Left ventricle myocardium inferior (tissue), 1 donor: ENCODE measurements at places on chromosomes 16 and 17.
A peak's percentile ranks its signal among the peaks of the same experiment; 100 is the strongest.

DNA sequence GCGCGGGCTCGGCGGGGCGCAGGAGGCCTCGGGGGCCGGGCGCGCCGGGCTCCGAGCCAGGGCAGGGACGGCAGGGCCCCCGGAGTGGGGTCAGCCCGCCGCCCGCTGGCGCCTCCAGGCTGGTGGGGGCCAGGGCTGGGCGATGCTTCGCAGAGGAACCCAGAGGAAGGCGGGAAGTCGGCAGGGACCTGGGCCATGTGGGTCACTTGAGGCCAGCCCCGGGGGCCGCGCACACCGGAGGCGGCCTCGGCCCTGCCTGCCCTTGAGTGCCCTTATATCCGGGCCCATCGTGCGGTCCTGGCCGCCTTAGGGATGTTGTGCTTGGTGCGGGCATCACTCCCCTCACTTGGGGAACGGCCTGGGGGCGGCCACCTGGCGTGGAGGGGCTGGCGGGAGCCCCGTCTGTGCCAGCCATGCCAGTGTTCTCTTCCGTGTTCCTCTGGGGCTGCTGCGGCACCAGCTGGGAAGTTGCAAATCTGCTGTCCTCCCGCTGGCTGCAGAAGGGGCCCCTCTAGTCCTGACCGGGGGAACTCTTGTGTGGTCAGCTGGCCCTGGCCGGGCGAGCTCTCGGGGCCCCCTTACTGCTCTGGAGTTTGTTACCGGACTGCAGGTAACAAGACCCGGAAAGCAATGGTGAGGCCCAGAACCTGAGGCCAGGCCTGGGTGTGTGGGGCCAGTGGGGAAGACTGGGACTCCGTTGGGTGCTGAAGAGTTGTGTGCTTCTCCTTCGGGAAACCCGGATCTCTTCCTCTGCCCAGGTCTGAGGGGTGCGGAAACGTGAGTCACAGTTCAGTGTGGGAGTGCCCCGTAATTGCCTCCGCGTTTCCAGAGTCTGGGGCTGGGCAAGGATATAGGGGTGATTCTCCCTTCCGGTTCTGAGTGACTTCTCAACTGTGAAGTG, 849 bp downstream of the CAPN15 start:
- peak overlapping the region; percentile 86 for H3K4me3 ChIP-seq
- DNase-seq, result no peak
- H3K27me3 ChIP-seq, result no peaks in the 10 kb centered on the region
- peaks cover 75% of the 10 kb centered on the region for H3K4me1 ChIP-seq

GRCh38 chr16:88901718-88902337, 35.4 kb upstream of the PABPN1L start:
- no peak overlapping the region for H3K27ac ChIP-seq
- H3K27me3 ChIP-seq, result peaks cover 4% of the 10 kb centered on the region
- H3K4me3 ChIP-seq, result no peak overlapping the region
- no peak for DNase-seq
- H3K4me1 ChIP-seq, result peaks cover 31% of the 10 kb centered on the region
- peaks cover 37% of the 10 kb centered on the region for H3K36me3 ChIP-seq

DNA sequence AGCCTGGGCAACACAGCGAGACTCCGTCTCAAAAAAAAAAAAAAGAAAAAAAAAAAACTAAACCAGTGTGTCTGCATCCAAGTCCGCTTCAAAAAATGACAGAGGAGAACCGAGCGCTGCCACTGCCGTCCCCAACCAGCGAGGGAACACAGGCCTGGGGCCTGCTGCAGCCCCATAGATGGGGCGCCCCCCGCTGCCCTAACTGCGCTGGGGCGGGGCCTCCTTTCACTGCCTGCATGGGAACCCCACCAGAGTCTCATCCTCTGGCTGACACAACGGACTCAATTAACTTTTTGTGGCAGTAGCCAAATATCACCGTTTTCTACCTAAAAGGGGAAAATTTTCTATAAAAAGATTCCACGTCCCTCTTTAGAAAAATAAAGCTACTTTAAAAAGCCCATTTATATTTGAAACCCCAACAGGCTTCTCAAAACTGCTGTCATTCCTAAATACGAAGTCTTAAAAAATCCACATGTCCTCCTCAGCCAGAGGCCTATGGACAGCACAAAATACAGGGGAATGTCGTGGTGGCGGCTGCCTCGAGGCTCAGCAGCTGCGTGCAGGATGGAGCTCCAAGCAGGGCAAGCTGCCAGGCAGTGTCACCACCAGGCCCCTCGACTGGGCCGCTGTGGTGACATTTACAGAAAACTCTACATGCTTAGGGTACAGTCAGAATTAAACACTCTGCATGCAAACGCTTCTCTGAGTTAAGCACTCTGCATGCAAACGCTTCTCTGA, 30.3 kb downstream of the KLHDC4 start:
- H3K27me3 ChIP-seq, result no peaks in the 10 kb centered on the region
- H3K4me3 ChIP-seq, result no peak overlapping the region
- H3K4me1 ChIP-seq, result peaks cover 4% of the 10 kb centered on the region

DNA sequence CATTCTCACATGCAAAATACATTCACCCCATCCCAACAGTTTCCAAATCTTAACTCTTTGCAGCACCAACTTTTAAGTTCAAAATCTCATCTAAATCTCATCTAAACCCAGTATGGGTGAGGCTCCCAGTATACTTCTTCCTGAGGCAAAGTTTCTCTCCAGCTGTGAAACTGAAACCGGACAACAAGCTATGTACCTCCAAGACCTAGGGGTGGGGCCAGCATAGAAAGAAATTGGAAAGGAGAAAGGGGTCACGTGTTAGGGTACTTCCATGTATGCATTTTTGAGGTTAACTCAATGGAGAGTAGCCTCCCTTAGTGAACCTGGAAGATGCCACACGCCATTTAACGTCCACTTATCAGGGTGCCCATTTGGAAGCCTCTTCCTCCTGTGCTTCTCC, 23.9 kb upstream of the LRRC75A start:
- peaks cover 13% of the 10 kb centered on the region for H3K4me1 ChIP-seq
- DNase-seq, result no peak
- H3K27me3 ChIP-seq, result peaks cover 16% of the 10 kb centered on the region
- H3K27ac ChIP-seq, result no peak overlapping the region

- peaks cover 21% of the 10 kb centered on the region for H3K27me3 ChIP-seq
- no peak overlapping the region for H3K4me3 ChIP-seq
- DNase-seq, result no peak
- H3K36me3 ChIP-seq, result no peaks in the 10 kb centered on the region
- H3K4me1 ChIP-seq, result peaks cover 21% of the 10 kb centered on the region
These were observed 2.9 kb upstream of the DEF8 start for GRCh38 chr16:89945654-89946053.

DNA sequence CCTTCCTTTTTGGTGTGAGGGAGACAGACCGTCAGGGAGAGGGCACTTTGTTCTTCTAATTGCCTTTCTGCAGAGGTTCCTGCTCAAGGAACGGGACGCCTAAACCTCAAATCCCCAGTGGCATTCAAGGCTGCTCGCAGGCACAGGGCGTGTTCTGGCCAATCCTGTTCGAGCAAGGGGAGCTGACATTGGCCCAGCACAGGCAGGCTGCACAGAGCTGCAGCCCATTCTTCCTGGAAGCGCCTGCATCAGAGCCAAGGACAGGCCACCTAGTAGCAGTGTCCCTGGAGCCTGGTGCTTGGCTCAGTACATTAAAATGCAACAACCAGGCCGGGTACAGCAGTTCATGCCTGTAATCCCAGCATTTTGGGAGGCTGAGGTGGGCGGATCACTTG, 72.2 kb upstream of the CREBBP start:
- H3K4me3 ChIP-seq, result peak overlapping the region; percentile 30
- peak overlapping the region; percentile 87 for H3K27ac ChIP-seq
- H3K36me3 ChIP-seq, result no peaks in the 10 kb centered on the region
- H3K4me1 ChIP-seq, result peaks cover 58% of the 10 kb centered on the region
- DNase-seq, result peak; percentile 87
- H3K27me3 ChIP-seq, result no peaks in the 10 kb centered on the region

GRCh38 chr17:67194134-67194533, 50.9 kb downstream of the HELZ start:
- no peaks in the 10 kb centered on the region for H3K27me3 ChIP-seq
- H3K4me3 ChIP-seq, result no peak overlapping the region
- H3K36me3 ChIP-seq, result peaks cover 15% of the 10 kb centered on the region

GRCh38 chr17:59892924-59893675, at the start of the genes RPS6KB1 and TUBD1:
TSS of gene RPS6KB1 (plus strand) at chr17:59893121. CDS start at chr17:59893185, 64 bp downstream.
TSS of gene TUBD1 (minus strand) at chr17:59892943. CDS start at chr17:59891002, 1,941 bp downstream.
- peak within 1 kb of the TSS; percentile 91 for H3K27ac ChIP-seq
- peaks cover 52% of the 10 kb centered on the region for H3K4me1 ChIP-seq
- peak; percentile 96 for DNase-seq
- H3K4me3 ChIP-seq, result peak within 1 kb of the TSS; percentile 85
- H3K36me3 ChIP-seq, result peaks cover 6% of the 10 kb centered on the region

DNA sequence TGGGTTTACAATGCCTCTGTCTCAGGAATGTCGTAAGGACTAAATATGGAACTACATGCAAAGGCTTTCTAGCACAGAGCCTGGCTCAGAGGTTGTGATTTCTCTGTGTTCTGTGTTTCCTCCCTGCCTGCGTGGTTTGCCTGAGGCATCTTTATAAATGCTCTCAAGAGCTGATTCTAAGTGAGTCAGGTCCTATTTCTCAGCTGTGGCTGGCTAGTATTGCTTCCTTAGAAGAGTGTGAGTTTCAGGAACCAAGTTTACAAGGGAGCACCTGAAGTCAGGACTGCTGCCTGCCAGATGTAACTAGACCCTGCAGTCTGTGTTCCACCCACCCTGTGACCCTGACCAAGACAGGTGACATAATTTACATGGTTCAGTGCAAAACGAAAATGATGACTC, 8.0 kb upstream of the CCL1 start:
- H3K4me1 ChIP-seq, result no peaks in the 10 kb centered on the region
- H3K27ac ChIP-seq, result no peak overlapping the region
- H3K27me3 ChIP-seq, result peaks cover 30% of the 10 kb centered on the region
- no peaks in the 10 kb centered on the region for H3K36me3 ChIP-seq
- no peak overlapping the region for H3K4me3 ChIP-seq

DNA sequence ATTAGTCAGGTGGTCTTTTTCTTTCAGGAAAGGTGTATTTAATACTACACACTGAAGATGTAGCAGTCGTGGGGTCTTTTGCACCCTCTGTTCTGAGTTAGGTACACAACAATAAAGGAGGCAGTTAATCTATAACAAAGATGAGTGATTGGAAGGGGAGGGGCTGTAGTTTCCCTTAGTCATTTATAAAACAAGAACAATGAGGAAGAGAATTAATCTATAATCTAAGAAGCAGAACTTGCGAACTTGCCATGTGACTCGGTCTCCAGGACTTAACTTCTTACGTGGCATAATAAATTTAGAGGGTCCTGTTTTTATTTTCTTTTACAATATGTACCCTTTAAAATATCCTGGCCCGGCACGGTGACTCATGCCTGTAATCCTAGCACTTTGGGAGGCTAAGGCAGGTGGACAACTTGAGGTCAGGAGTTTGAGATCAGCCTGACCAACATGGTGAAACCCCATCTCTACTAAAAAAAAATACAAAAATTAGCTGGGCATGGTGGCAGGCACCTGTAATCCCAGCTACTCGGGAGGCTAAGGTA, 8.6 kb upstream of the APPBP2 start:
- no peaks in the 10 kb centered on the region for H3K27me3 ChIP-seq
- H3K4me1 ChIP-seq, result no peaks in the 10 kb centered on the region
- H3K4me3 ChIP-seq, result no peak overlapping the region
- no peak for DNase-seq
- H3K36me3 ChIP-seq, result no peaks in the 10 kb centered on the region

- no peak overlapping the region for H3K4me3 ChIP-seq
- H3K36me3 ChIP-seq, result no peaks in the 10 kb centered on the region
- peaks cover 10% of the 10 kb centered on the region for H3K27me3 ChIP-seq
- peak; percentile 8 for DNase-seq
These were observed 188.0 kb upstream of the GSE1 start for GRCh38 chr16:85425074-85425662.

- no peaks in the 10 kb centered on the region for H3K4me1 ChIP-seq
- no peaks in the 10 kb centered on the region for H3K27me3 ChIP-seq
- H3K4me3 ChIP-seq, result no peak overlapping the region
- H3K27ac ChIP-seq, result no peak overlapping the region
These were observed 180.2 kb upstream of the CDH5 start for GRCh38 chr16:66186251-66186785.

- H3K27ac ChIP-seq, result peak overlapping the region; percentile 25
- peaks cover 20% of the 10 kb centered on the region for H3K4me1 ChIP-seq
- DNase-seq, result no peak
- peak overlapping the region; percentile 69 for H3K4me3 ChIP-seq
- peaks cover 57% of the 10 kb centered on the region for H3K27me3 ChIP-seq
These were observed 20.7 kb upstream of the ADCY7 start for GRCh38 chr16:50245417-50246298.

DNA sequence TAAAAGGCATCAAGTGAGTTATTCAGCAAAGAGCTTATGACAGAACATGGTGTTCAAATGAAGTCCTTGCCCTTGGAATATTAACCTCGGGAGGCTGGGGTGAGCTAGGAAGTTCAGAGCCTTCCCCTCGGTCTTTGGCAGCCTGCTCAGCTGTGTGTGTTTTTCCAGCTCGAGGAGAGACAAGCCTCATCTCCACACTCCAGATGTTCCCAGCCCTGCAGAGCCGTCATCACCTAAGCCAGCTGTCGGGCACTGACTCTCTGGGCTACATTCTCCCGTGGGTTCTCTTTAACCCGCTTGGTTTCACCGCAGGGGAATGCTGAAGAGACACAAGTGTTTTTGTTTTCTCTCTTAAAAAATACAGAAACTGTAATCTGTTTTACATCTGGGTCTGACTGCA, 47.1 kb downstream of the IRX3 start:
- H3K4me3 ChIP-seq, result no peak overlapping the region
- peaks cover 61% of the 10 kb centered on the region for H3K4me1 ChIP-seq
- peak overlapping the region; percentile 76 for H3K27ac ChIP-seq
- peak; percentile 77 for DNase-seq
- no peaks in the 10 kb centered on the region for H3K36me3 ChIP-seq
- no peaks in the 10 kb centered on the region for H3K27me3 ChIP-seq

GRCh38 chr17:62193249-62193648, 128.2 kb upstream of the MED13 start:
- H3K27me3 ChIP-seq, result peaks cover 8% of the 10 kb centered on the region
- no peak overlapping the region for H3K27ac ChIP-seq
- no peak overlapping the region for H3K4me3 ChIP-seq

DNA sequence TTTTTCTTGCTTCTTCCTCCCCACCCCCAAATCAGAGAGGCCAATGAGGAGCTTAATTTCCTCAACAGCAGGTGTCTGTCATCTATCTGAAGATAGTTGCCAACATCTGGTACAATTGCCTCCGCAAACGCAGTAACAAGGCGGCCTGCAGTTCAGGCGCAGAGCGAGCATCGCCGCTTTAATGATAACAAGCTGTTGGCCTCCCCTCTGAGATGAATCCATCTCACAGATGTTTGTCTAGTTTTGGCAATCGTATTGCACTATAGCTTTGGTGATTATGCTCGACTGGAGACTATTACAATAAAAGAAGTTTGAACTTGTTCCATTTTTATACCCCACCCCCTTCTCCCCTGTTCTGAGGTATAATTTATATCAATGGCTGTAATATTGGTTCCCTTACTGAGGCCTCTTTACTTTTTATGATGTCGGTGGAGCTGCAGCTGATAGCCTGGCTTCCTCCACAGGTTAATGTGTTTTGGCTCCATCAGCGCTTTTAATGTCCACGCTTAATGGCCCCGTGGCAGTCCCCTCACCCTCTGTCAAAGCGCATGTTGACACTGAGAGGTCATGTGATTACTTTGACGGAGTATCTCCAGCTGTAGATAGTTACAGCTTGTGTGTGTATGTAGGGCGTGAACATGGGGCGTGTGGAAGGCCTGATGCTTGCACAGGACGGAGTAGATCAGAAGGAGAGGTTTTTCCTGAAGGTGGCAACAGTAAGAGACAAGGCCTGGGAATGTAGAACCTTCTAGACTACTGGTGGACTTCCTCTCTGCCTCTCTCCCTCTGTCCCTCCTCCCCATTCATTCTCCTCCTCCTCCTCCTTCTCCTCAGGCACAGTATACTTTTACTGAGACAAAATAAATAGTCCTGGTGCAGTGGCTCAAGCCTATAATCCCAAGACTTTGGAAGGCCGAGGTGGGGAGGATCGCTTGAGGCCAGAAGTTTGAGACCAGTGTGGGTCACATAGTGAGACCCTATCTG, 164.7 kb downstream of the MSI2 start:
- peaks cover 41% of the 10 kb centered on the region for H3K4me1 ChIP-seq
- no peak overlapping the region for H3K27ac ChIP-seq
